ENCODE measurements at places on chromosomes 13 and 19.

DNA sequence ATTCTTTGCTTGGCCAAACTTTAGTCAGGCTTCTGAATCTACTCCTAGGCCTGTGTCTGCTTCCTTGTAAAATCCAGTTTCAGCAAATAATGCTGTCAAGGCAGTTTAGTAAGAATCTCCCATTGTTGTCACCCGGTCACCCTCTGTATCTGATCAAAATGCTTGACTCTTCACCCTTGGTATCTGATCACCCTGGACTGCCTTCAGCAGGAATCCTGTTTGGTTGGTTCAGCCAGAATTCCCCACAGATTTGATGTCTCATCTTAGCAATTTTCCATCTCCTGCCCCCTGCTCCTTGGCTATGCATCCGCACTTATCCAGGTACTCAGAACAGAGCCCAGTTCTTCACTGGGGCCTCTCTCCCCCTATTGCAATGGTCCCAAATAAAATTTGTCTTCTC is 172.4 kb upstream of the UBL3 start:
- DNase-seq: no peak

- no peak for DNase-seq
These were observed 20.6 kb upstream of the PCCA start for GRCh38 chr13:100068133-100068931.

- DNase-seq: no peak
These were observed 1.5 kb downstream of the NFIC start for GRCh38 chr19:3367628-3368440.

GRCh38 chr13:75305059-75305458 is 176.9 kb downstream of the TBC1D4 start:
- DNase-seq: no peak

DNA sequence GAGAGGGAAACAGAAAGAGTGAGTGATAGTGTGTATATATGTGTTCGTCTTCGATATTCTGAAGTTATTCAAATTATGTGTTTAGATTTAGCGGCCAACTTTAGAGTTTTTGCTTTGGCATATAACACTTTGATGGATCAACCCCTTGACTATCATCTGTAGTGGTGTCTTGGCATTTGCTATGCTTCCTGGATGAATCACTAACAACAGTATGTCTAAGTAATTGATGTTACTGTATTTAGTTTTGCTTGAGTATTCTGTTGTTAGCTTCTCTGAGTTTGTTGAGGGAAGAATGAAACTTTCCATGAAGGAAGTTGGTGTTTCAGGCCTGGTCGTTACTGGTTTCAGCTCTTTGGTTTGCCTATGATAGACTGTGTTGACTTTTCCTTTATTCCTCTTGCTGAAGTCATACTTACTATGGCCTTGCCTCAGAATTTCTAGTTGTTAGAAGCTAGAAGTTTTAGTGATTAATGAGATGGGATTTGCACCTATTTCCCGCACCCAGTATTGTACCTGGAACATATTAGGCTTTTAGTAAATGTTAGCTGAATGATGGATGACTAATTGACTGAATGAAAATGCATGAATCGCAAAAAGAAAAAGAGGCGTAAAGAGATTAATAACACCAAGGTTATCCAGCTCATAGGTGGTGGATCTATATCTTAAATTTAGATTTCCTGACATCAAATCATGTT is 20.7 kb downstream of the NDFIP2 start:
- DNase-seq: no peak

GRCh38 chr19:35330475-35330874 is 1.5 kb downstream of the CD22 start:
- DNase-seq: no peak

DNA sequence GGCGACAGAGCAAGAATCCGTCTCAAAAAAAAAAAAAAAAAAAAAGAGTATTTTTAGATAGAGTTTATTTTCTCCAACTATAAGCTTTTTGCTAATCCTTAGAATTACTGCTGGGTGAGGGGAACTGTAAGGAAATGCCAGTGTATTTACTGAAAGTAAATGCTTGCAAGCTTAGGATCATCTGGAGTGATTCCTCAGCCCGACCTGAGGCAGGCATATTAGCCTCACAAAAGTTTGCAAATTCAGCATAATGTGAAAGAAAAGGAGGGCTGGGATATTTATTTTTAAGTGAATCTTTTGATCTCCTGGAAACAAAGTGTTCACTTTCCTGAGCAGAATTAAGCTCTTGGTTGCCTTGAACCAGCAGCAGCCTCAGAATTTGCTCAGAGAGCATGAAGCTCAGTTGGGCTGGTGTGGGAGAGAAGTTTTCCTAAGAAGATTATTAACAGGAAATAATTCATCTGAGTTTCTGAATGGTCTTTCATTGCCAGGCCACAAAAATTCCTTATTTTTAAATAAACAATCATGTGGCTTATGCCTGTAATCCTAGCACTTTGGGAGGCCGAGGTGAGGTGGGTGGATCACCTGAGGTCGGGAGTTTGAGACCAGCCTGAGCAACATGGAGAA is 24.7 kb upstream of the SPATA13 start:
- peak; percentile 8 for DNase-seq

- DNase-seq: peak; percentile 73
These were observed 809 bp downstream of the MISP start for GRCh38 chr19:751501-752341.

DNA sequence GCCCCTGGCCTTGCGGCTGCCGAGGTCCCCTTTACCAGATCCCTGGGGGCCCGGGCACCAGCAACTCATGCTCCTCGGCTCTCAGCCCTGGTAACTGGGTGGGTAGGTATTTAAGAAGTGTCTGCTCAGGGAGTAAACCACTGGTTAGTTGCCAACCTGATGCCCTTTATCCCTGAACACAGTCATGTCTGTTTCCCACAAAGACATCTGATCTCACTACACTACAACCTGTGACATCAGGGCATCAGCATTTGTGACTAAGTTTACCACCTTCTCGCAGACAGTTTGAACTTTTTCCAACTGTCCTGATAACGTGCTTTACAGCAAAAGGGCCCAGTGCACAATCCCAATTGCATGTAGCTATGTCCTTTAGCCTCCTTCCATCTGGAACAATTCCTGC is 22.0 kb downstream of the GGACT start:
- DNase-seq: no peak

- DNase-seq: no peak
These were observed 17.7 kb downstream of the TMEM272 start for GRCh38 chr13:51827254-51827653.

- DNase-seq: no peak
These were observed 6.5 kb downstream of the EPHX3 start for GRCh38 chr19:15225760-15226159.

GRCh38 chr13:114027826-114028225 is 54.0 kb upstream of the C13orf46 start:
- no peak for DNase-seq

DNA sequence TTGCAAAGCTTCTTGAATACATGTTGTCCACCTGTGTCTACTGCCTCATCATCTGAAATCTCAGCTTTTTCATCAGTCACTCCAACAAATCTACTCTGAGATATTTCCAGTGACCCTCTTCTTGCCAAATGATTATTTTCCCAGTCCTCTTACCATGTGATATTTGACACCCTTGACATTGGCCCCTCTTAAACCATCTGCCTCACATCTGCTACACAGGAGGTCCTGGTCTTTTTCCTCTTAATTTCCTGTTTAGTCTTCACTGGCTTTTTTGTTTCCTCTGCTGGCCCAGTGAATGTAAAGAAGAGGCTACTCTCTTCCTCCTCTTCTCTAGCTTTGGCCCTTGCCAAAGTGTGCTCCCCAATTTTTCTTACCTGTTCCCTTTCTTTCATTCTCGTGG is 218.7 kb downstream of the DNAJC15 start:
- no peak for DNase-seq

DNA sequence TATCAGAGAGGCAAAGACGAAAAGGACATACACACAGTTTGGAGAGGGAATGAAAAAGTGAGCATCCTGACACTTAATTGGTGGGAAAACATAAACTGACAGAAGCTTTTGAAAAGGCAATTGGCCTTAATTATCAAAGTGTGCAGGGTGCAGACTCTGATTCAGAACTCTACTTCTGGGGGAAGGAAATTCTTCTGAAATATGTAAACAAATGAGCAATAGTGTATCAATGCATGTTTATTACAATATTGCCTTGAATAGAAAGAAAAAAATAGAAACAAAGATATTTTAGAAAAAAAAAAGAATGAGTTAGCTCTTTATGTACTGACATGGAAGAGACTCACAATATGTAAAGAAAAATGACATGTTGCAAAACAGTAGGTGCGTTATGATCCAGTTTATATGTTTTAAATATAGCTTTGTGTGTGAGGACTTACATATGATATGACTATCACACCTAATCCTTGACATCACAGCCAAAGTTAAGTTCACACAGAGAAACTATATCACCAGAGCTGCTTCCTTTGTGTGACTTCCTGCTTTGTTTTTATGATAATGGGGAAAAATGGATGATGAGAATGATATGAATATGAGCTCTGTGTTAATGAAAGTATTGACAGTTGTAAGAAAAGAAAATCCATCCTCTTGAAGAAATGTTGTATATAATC is 182.4 kb downstream of the KCTD12 start:
- no peak for DNase-seq

DNA sequence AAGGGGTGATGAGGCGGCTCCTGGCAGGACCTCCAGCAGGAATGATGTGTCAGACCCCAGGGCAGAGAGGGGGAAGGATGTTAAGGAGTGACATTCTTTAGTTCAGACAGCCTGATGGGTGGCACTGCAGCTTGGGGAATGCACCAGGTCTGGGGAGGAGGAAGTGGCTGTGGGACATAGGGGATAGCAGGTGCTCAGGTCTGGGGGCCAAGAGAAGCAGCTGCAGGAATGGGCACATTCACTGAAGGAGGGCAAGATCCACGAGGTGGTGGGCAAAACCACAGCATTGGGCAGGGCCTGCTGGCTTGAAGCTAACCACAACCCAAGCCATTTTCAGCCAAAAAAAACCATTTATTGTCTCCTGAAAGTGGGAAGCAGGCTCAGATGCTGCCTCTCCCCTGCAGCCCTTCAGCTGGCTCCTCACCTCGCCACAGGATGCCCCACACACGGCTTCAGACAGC is 26.5 kb downstream of the COMP start:
- no peak for DNase-seq

- no peak for DNase-seq
These were observed 28.7 kb downstream of the TMEM161A start for GRCh38 chr19:19109601-19110000.

- no peak for DNase-seq
These were observed 44.8 kb downstream of the DNM2 start for GRCh38 chr19:10762656-10763055.

DNA sequence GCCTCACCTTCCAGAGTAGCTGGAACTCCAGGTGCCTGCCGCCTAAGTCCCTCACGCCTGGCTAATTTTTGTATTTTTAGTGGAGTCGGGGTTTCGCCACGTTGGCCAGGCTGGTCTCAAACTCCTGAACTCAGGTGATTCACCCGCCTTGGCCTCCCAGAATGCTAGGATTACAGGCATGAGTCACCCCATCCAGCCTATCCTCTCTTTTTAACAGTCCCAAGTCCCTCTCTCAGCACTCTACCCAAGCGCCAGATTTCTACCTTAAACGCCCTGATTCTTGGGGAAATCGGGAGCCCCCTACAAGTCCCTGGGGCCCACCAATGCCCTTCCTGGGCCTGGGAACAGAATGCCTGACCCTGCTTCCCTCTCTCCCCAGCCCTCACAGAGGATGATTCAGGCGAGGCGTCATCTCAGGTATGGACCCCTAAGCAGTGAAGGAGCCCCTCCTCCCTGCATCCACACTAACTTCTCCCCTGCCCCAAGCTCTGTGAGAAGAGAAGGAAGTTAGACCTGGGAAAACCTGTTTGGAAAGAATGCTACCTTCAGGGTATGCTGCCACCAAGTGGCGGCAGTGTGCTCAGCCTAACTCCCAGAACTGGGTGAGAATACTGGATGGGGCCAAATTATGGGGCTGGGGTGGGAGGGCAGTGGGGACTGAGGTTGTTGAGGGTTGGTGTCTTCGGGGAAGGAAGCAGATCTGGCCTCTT is 20.8 kb upstream of the EBI3 start:
- DNase-seq: no peak

GRCh38 chr19:45911291-45911690 is 3.3 kb downstream of the NANOS2 start:
- no peak for DNase-seq

DNA sequence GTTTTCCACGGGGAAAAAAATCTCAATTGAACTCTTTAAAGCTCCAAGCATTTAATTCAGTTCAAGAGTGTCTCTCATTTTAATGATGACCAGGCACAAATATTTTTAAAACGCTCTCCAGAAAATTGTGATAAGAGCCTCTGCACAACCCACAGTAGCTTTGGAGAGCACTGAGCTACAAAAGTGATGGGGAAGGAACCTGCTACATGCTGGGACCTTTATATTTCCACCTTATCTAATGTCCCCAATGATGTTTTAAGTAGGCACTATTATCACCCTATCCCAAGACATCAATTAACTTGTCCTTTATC is 14.1 kb upstream of the CEACAM6 start:
- no peak for DNase-seq

DNA sequence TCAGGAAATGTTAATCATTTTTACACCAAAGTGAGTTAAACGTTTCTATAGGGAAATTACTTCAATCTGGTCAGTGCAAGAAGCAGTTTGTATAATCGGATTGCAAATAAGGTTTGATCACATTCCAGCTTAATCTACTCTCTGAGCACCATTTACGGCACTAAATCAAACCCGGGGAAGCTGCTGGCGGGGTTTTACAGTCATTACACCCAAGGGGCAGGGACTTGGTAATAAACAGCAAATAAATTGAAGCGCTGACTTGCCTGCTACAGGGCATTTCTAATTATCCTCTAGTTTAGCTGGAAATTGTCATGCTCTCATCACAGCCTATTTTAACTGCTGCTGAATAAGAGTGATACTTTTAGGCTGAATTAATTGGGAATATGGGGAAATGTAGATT is 152.1 kb upstream of the SOX21 start:
- no peak for DNase-seq

DNA sequence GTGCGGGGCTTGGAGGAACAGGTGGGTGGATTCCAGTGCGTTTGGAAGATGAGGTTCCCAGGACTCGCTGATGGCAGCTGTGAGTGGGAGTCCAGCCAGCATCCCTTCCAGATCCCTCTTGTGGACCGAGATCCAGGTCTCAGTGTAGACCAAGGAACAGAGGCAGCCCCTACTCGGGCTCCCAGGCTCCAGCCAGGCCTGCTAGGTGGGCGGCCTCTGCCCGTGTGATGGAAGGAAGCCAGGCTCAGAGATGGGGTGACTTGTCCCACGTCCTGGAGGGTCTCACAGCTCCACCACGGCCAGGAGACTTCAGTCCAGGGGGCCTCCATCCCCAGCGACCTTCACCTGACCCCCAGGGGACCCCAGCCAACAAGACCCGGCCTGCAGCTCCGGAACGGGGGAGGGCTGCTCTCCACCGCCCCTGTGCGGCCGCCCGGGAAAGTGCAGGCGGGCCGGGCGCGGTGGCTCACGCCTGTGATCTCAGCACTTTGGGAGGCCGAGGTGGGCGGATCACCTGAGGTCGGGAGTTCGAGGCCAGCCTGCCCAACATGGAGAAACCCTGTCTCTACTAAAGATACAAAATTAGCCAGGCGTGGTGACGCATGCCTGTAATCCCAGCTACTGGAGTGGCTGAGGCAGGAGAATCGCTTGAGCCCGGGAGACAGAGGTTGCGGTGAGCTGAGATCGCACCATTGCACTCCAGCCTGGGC is 729 bp upstream of the MADCAM1 start:
- no peak for DNase-seq

Measured in GM04504 (cell line).